ENCODE measurements at places on chromosomes 1 and 21. TPM values are rescaled to one million over a fixed set of nuclear protein-coding genes. Genes with fewer than 3 reads are reported as not detected.

Gene PLPP3
- 9.6 TPM for total RNA-seq

Gene CDK18
- total RNA-seq = 4.1 TPM

Gene TRIM17
- total RNA-seq = not detected

Gene RIPPLY3
- not detected for total RNA-seq

Gene CRYAA
- not detected for total RNA-seq

Gene ALPL
- total RNA-seq = 0.53 TPM

Gene TRNP1
- 52.2 TPM for total RNA-seq

Gene PGLYRP4
- not detected for total RNA-seq

Gene OLFML3
- total RNA-seq = 0.90 TPM

Gene SPRR2B
- not detected for total RNA-seq

Gene C1orf116
- 0.04 TPM for total RNA-seq

All from A375 (cell line).